ENCODE measurements at places on chromosomes 3 and 15.
A peak's percentile ranks its signal among the peaks of the same experiment; 100 is the strongest.

DNA sequence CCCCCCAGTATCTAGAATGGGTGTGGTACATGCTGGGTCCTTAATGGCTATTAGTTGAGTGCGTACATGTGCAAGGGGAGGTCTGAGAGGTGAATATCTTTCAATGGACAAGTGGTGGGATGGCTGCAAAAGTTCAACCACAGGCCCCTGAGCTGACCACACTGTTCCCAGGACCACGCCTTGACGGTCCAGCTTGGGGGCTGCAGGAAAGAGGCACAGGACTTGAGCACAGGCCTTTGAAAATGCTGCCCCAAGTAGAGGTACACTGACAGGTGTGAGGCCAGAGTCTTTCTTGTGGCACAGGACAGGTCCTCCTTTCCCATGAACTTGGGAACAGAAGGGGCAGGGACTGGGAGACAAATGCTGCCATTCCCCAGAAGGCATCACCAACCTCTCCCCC lies 24.0 kb downstream of the AMOTL2 start:
- DNase-seq: no peak

DNA sequence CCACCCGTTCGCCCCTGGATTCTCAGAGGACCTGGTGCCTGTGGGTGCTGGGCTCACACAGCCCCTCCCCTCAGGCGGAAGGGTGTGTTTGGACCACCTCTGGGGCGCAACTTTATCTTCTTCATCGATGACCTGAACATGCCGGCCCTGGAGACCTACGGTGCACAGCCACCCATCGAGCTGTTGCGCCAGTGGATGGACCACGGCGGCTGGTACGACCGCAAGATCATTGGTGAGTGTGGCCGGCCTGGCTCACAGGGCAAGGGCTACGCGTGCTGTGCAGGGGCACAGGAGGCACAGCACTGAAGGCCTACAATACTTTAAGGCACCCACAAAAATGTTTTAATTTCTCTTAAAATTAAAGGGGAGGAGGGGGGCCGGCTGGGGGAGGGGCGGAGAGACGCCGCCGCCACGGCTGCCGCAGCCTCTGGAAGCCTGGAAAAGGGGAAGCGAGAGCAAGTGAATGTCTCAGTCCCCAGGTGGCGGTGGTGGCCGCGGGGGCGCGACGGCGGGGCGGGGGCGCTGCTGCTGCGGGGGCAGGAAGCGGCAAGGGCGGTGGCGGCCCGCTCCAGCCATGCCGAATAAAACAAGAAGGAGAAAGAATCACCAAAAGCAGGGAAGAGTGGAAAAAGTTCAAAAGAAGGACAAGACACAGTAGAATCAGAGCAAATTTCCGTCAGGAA lies 56.8 kb downstream of the DNAH1 start:
- peak; percentile 63 for DNase-seq

DNA sequence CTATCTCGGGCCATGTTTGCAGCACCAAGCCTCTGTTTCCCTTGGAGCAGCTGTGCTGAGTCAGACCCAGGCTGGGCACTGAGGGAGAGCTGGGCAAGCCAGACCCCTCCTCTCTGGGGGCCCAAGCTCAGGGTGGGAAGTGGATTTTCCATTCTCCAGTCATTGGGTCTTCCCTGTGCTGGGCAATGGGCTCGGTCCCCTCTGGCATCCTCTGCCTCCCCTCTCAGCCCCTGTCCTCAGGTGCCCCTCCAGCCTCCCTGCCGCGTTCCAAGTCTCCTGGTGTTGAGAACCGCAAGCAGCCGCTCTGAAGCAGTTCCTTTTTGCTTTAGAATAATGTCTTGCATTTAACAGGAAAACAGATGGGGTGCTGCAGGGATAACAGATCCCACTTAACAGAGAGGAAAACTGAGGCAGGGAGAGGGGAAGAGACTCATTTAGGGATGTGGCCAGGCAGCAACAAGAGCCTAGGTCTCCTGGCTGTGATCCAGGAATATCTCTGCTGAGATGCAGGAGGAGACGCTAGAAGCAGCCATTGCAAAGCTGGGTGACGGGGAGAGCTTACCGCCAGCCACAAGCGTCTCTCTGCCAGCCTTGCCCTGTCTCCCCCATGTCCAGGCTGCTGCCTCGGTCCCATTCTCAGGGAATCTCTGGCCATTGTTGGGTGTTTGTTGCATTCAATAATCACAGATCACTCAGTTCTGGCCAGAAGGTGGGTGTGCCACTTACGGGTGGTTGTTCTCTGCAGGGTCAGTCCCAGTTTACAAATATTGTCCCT lies 1.2 kb downstream of the RHO start:
- no peak for DNase-seq

- no peak for DNase-seq
Observed at GRCh38 chr3:117734496-117734895, 1024.9 kb downstream of the TUSC7 start.

- no peak for DNase-seq
Observed at GRCh38 chr3:45126730-45127129, 19.4 kb downstream of the CDCP1 start.

GRCh38 chr3:194134231-194134756 lies 1.7 kb upstream of the HES1 start:
- peak; percentile 58 for DNase-seq

GRCh38 chr15:83285979-83286553 lies 1.6 kb upstream of the BNC1 start:
- DNase-seq: no peak

DNA sequence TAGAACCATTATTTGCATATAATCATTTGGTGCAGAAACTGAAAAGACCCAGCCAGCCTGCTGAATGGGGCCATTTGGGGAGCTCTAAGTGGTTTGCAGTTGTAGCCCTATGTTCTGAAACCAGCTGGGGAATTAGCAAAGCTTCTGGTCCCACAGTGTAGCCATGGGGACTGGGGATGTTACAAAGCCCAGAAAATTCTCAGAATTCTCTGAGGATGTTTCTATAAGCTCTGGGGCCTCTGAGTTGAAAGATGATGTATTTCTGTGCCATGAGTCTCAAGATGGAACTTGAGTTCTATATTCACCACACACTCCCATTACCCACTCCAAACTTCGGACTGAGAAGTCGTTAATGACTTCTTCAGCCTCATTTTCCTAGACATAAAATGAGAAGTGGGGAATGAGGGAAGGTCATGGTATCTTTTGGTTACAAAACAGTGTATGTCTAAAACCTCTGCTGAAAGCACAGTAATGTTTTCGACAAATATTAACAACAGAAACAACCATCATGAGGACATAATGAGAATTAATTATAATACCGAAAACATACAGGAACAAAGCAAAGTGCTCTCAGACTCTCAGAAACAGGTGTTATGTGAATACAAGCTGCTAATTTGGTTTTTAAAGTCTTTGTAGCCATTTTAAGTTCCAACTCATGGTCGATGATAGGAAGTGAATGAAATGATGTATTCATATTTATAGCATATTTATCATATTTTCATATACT lies 89.4 kb downstream of the RFTN1 start:
- DNase-seq: no peak

DNA sequence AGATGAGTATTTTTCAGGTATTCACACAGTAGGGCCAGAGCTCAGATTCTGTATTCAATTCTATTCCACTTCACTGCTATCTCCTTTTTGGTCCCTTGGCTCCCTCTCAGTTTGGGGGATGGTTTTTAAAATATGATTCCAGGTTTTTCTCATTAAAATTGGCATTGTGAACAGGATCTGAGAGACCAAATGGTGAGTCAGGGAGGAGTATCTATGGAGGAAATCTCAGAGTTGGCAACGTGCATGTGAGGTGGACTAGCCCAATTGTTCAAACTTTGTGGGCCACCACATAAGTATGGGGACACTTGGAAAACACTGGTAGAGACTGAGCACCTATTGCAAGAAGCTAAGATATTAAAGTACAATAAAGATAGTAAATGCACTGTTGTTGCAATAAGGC lies 53.9 kb upstream of the TTC14 start:
- no peak for DNase-seq

- DNase-seq: no peak
Observed at GRCh38 chr15:50225938-50226337, 39.6 kb downstream of the HDC start.

GRCh38 chr3:119380697-119381096 lies 82.7 kb downstream of the TMEM39A start:
- DNase-seq: no peak

- no peak for DNase-seq
Observed at GRCh38 chr15:86691091-86691663, 611.5 kb downstream of the AGBL1 start.

DNA sequence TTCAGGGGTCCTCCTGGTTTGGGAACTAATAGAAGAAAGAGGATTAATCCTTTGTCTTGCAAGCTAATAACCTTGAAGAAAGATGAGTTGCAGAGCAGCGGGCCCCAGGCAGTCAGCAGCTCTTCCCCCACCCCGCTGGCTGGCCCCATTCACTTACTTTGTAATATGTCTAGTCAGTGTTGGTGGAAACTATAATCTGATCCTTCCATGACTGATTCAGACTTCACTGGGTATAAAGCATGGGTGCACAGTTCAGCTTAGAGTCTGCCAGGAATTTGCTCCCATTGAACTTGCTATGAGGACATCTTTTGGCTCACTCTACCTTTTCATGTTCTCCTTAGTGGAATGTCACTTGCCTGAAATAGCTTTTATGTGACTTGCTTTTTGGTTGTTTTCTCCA lies 117.7 kb downstream of the CCNL1 start:
- DNase-seq: no peak

DNA sequence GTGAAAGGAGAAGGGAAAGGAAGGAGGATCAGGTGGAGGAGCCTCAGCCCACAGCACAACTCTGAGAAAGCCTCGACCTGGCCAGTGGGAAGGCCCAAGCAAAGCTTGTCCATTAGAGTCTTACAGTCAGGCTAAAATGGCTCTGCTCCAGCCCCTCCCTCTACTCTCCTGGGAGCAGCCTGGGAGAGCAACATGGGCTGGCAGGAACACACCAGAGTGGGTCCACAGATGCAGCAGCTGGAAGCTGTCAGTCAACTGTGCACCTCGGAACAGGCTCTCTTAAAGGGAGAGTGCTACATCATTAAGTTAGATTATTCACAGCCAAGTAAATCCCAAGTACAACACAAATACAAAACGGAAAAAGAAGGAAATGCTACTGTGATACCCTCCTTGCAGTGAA lies 98.0 kb upstream of the LIMD1 start:
- DNase-seq: no peak

- DNase-seq: no peak
Observed at GRCh38 chr3:101811875-101812274, 32.9 kb downstream of the NXPE3 start.

Measured in CD4-positive, alpha-beta T cell treated with Interleukin-15 for 1 hour (primary cell).